CD4-positive, alpha-beta T cell treated with Interleukin-12 subunit alpha and Interleukin-12 subunit beta, for 1 hour (primary cell): ENCODE measurements at places on chromosomes 11 and 22.

GRCh38 chr11:17864478-17864941, 129.9 kb downstream of the KCNC1 start:
- DNase-seq = peak; percentile 12

DNA sequence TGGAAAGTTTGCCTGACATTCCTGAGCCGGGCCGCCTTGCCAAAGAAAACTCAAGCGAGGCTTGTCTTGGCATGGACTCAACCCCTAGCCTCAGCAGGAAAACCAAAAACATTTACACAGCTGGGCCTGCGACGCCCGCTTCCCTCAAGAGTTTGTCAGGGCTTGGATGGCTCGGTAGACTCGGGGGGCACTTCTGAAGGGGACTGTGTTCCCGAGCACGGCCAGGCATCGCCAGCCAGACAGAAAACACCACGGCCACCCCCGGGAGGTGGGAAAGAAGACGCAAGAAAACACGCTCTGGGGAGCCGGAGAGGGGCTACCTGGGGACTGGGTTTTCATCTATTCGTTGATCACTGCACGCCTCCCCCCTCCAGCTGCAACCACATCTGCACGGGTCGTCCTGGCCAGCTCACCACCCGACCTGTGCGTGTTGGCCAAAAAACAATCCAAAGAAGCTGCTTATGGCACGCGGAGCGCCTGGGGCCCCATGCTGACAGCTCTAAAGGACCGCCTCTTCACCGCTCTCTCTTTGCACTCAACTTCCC, 380.7 kb downstream of the MN1 start:
- no peak for DNase-seq

DNA sequence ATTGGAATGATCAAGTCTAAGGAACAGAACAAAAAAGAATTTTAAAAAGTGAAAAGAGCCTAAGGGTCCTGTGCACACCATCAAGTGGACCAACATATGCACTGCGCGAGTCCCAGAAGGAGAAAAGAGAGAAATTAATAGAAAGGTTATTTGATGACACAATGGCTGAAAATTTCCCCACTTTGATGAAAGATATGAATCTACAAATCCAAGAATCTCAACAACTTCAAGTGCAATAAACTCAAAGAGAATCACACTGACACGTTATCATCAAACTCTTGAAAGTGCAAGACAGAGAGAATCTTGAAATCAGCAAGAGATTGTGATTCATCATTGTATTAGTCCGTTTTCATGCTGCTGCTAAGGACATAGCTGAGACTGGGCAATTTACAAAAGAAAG, 230.8 kb downstream of the ADAMTS15 start:
- DNase-seq = no peak

GRCh38 chr11:819943-820649, 1.4 kb downstream of the PNPLA2 start:
- peak; percentile 95 for DNase-seq

DNA sequence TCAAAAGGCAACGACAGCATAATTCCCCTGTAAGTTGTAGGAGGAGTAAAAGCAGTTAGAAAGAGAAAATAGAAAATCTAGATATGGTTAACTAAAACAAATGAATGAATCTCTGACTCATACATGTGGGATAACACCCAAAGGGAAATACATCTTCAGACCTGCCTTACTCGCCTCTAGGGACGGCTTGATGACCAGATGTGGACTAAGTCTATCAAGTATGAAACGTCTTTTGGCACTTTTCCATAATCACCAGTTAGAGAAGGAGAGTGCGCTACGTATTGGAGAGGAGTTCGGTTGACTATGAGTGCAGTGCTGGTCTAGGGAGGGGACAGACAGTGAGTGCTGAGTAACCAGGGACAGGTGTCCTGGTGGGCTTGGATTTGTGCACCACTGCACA, 459.9 kb downstream of the OPCML start:
- DNase-seq = no peak

- no peak for DNase-seq
These were observed 845 bp downstream of the MPPED2 start for GRCh38 chr11:30585125-30585891.
